ENCODE measurements at places on chromosomes 6 and 20.

- DNase-seq = no peak
Measured at GRCh38 chr20:10537850-10538480, 102.9 kb downstream of the SLX4IP start.

DNA sequence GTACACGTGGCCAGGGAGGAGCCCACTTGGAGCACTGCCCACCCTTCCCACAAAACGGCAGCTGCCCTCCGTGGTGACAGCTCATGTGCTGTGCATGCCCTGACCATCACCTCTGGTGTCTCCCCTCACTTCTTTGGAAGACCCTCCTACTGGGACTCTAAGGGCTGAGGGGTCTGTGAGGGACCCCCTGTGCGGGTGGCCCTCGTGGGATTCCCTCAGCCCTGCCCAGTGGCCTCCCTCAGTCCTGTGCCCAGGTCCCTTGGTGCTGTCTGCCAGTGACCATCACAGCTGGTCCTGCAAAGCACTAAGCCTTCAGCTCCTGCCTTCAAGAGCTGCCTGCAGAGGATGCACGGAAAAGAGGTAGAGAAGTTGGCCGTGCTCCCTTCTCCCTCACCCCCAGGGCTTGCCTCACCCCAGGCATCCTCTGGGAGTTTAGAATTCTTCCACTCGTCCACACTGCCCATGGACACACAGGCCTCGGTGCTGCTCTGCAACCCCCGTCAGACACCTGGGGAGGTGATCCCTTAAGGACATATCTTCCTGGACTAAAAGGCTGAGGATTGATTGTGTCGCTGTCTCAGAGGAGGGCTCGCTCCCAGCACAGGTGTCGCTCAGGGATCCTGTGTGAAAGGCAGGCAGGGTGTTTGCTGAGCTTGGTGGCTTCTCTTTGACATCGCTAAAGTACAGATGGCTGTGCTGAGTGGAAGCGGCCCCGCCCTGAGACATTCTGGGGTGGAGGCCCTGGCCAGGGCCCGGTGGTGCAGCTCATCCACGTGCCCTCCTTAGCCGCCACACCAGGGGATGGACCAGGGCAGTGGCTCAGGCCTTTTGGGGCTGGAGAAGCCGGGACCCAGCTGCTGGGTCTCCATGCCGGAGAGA, 119.5 kb upstream of the FRMD1 start:
- no peak for DNase-seq

DNA sequence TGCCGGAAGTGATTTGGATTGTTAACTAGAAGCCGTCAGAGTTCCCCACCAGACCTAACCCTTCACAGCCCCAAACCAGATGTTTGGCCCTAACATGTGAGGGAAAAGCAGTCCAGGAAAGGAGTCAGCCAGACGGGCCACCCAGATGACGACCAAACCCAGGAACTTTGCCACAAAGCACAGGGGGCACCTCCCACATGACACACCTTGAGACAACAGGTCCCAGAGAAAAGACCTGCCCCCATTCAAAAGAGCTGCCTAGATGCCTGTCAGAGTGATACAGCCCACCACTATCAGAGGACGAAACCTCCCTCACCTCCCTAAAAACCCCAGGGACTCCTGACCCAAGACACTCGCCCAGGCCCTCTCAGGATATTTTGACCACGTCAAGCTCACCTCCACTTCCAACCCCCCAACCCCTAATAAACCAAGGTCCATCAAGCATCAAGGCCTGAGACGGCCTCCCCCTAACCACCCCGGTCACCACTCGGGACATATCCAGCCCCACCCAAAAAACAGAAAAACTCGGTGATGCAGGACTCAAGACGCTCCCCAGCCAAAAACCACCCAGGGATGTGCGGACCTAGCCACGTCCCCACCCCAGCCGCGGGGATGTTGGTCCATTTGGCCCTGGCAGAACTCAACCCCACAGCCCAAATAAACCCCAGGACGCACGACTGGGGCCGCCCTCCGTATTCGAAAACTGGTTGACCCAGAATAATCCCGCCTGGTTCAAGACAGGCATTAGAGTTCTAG, 662 bp downstream of the ZNF343 start:
- no peak for DNase-seq

DNA sequence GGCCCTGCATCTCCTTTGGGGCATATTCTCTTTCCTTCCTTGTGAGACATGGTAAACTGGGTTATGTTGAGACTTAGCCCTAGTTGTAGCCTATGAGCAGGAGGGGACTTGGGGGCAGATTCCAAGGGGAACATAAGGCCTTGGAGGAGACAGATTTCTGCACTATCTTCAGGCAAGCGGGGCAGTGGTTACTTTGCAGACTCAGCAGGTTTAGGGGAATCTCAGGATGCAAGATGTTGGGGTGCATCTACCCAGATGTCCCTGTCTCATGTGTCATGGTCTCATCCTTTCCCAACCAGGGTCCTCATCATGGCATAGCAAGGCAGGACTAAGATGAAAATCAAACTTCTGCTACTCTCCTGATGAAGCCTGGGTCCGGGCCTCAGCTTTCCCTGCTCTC, 58.6 kb upstream of the PTPRT start:
- DNase-seq = no peak

- DNase-seq = no peak
Measured at GRCh38 chr6:12034837-12035236, 22.7 kb downstream of the HIVEP1 start.

DNA sequence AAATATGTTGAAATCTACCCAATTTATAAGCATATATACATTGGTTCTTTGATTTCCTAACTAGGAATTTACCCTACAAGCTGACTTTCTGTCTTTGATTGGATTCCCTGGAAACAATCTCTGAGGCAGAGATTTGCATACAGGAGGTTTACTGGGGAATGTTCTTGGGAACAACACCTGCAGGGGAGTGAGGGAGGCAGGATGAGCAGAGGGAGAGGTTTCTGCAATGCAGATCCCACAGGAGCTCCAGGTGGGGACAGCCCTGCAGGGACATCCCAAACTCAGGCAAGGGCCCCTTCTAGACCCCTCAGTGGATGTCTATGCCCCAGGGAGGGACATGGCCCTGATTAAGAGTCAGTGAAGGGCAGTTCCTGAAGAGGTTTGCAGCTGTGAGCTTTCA, 95.2 kb upstream of the CCDC167 start:
- DNase-seq = no peak

DNA sequence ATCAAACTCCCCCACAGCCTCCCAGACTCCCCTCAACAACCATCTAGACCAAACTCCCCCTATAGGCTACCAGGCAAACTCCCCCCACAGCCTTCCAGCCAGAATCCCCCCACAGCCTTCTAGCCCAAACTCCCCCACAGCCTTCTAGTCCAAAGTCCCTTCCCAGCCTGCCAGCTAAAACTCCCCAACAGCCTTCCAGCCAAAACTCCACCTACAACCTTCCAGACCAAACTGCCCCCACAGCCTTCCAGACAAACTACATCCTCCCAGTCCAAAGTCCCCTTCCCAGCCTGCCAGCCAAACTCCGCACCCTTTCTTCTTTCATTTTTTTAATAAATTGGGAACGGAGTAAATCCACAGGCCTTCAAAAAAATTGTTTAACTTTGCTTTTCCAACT, 37.4 kb upstream of the SYNDIG1 start:
- no peak for DNase-seq

DNA sequence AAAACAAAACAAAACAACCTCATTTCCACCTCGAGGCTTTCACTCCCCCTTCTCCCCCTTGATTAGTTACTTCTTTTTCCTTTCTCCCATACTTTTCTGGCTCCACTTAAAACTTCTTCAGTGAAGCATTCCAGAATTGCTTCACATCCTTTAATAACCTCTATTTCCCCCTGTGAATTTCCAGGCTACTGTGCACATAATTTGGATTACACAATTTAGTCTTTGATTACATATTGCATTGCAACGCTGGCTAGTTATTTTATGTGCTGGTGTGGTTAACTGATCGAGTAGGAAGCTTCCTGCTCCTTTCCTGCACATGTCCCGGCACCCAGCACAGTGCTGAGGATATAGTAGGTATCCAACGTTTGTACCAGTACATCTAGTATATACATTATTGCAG, 28.1 kb upstream of the EEF1E1 start:
- no peak for DNase-seq

DNA sequence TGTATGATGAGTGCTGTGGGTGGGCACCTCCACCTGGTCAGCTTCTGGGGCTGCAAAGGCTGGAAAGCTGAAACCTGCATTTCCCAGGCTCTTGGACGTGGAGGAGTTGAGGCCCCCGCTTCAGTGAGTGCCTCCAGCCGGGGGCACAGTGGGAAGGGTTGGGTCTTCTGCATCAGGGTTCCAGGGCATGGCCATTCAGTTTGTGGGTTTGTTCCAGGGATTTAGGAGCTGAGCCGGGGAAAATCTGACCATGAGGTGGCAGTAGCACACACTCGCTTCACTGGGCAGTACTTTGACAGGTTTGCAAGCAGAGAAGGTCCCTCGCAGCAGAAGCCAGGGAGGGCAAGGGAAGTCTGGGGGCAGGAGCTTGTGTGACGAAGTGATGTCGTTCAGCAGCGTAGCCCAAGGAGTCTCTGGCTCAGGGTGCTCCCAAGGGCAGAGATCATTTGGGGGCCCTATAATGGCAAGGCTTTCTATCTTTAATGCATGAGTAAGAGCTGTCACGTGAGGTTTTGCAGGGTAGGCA, 69.5 kb upstream of the SULF2 start:
- DNase-seq = no peak

GRCh38 chr20:53419693-53420460, 173.8 kb downstream of the ZNF217 start:
- no peak for DNase-seq

- no peak for DNase-seq
Measured at GRCh38 chr6:13917141-13917540, 7.6 kb upstream of the RNF182 start.

GRCh38 chr20:3729811-3730540, 2.5 kb upstream of the HSPA12B start:
- DNase-seq = no peak

DNA sequence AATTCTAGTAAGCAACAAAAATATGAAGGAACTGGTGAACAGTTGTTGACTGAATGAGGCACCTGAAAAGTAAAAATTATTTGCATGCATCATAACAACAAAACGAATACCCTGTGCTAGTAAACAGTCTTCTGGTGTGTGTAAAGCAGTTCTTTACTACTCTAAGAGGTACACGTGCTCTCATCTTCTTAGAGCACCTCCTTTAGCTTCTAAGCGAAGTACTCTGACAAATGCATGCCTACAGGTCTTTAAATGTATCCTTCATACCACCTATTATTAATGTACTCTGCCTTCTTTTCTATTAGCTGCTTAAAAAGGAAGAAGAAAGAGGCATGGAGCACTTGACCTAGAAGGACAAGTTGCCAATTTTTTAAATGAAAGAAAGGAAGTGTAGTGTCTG, 32.2 kb upstream of the MYB start:
- no peak for DNase-seq

- no peak for DNase-seq
Measured at GRCh38 chr6:101851911-101852310, 458.4 kb downstream of the GRIK2 start.

GRCh38 chr20:46270977-46271744, 37.1 kb downstream of the CDH22 start:
- no peak for DNase-seq

GRCh38 chr20:64152906-64153305, 11.3 kb upstream of the MYT1 start:
- DNase-seq = no peak

DNA sequence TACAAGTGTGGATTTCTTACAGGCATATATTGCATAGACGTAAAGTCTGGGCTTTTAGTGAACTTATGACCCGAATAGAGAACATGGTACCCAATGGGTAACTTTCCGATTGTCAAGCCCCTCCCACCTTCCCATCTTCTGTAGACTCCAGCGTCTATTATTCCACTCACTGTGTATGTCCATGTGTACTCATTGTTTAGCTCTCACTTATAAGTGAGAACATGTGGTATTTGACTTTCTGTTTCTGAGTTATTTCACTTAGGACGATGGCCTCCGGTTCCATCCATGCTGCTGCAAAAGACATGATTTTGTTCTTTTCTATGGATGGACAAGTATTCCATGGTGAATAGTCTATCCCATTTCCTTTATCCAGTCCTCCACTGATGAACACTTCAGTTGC, 306.4 kb downstream of the CD83 start:
- no peak for DNase-seq

GRCh38 chr20:24138196-24138857, 149.7 kb upstream of the GGTLC1 start:
- no peak for DNase-seq

DNA sequence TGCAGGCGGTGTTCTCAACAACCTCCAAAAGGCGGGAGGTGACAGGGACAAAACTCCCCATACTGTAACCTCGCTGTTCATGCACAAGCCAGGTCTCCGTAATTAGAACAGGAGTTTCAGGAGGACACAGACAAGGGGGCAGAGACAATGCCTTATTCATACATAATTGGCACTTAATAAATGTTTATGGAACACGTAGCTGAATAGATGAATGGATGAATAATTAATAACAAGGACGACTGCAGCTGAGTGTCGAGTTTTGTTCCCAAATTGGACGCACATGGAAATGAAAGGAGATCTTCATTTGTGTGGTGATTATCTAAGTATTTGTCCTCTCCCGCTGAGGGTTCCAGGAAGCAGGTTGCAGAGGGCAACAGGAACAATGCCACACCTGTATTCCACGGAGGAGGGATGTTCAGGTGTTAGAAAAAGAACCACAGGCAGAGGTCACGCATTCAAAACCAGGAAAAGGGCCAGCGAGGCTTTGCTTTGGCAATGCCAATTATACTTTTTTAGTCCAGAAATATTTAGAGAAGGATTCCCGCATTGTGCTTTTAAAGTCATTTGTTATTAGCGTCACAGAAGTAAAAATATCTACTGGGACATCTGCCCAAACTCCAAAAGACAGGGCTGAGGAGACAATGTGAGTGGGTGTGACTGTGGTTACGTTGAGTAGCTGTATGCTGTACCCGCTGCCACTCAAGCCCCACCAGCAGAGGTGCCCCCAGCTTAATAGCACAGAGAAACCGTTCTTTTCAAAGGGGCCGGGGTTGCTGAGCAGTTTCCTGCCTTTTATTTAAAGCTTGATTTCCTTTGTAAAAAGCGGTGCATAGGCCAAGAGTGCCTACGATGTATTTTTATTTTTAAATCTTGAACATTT, 123.3 kb downstream of the PXDC1 start:
- DNase-seq = peak; percentile 4

DNA sequence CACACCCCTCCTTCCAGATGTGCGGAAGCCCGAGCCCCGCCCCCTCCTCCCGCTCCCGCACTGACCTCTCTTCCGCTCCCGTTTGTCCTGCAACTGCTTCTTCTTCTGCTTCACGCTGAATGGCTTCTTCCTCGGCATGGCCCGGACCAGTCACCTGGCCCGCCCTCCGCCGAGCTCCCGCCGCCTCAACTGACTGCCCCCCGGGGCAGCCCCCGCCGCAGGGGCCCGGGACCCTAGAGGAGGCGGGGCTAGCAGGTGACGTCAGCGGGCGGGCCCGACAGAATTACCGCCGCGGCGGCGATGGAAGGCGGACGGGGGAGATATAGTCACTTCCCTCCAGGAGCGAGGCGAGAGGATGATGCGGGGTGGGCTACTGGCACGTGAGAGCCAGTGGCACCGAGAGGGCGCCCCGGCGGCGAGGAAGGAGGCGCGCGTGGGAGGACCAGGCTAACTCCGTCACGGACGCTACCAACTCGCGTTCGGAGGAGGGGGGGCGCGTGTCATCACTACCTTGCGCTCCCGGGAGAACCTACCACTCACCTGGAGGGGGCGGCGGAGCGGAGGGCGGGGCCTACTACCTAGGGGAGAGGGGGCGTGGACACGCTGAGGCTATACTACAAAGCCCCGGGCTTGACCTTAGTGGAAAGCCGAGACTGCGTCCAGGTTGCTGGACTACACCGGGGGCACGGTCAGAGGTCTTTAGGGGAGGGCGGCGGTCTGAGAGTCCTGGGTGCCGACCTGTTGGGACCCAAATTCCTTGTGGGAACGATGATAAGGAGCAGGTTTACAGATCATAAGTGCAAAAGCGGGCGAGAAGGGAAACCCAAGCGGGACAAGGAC, at the start of gene GNL1:
Gene GNL1, minus strand, starts transcription at position 424 of the 840 bp plus-strand sequence. Its CDS starts 286 bp downstream, at position 138.
- DNase-seq = peak; percentile 98

- DNase-seq = no peak
Measured at GRCh38 chr6:72984981-72985665, 240.2 kb downstream of the KHDC1L start.
